ENCODE measurements at places on chromosomes 11 and 22. TPM values are rescaled to one million over a fixed set of nuclear protein-coding genes. Genes with fewer than 3 reads are reported as not detected.

- peak overlapping the region; percentile 78 for H3K4me3 ChIP-seq
- no peaks in the 10 kb centered on the region for H3K36me3 ChIP-seq
- DNase-seq = no peak
- H3K4me1 ChIP-seq = peaks cover 9% of the 10 kb centered on the region
These were observed 704.3 kb downstream of the DLG2 start for GRCh38 chr11:84922836-84923235.

- no peaks in the 10 kb centered on the region for H3K27me3 ChIP-seq
- DNase-seq = peak; percentile 8
- no peaks in the 10 kb centered on the region for H3K36me3 ChIP-seq
- H3K27ac ChIP-seq = no peak overlapping the region
- H3K4me1 ChIP-seq = peaks cover 6% of the 10 kb centered on the region
These were observed 68.2 kb upstream of the B3GAT1 start for GRCh38 chr11:134480136-134480712.

- H3K27me3 ChIP-seq = no peaks in the 10 kb centered on the region
- no peak overlapping the region for H3K27ac ChIP-seq
- no peak for DNase-seq
- peaks cover 6% of the 10 kb centered on the region for H3K36me3 ChIP-seq
- no peaks in the 10 kb centered on the region for H3K4me1 ChIP-seq
These were observed 46.8 kb downstream of the BBOX1 start for GRCh38 chr11:27087432-27087831.

APLNR gene
- total RNA-seq = 0.39 TPM

DNA sequence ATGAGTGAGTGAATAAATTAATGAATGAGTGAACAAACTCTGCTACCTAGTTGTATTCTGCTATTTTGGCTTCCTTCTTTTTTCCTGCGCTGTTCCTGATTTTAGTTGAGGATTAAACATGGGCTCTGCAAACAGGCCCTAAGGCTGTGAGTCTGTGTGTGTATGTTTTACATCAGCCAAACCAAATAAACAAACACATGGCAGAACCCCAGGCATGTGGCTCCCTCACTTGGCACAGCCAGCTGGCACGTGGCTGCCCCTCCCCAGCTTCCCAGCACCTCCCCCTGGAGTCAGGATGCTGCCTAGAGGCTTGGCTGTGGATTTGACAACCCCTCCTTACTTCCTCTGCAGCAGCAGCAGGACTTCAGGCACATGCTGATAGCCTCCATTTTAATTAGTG, 593.2 kb downstream of the INSC start:
- no peak overlapping the region for H3K27ac ChIP-seq
- no peaks in the 10 kb centered on the region for H3K27me3 ChIP-seq

- no peaks in the 10 kb centered on the region for H3K27me3 ChIP-seq
- H3K4me1 ChIP-seq = no peaks in the 10 kb centered on the region
- no peak overlapping the region for H3K4me3 ChIP-seq
- peaks cover 50% of the 10 kb centered on the region for H3K36me3 ChIP-seq
- no peak for DNase-seq
These were observed 20.5 kb downstream of the ZNF280B start for GRCh38 chr22:22487869-22488597.

DNA sequence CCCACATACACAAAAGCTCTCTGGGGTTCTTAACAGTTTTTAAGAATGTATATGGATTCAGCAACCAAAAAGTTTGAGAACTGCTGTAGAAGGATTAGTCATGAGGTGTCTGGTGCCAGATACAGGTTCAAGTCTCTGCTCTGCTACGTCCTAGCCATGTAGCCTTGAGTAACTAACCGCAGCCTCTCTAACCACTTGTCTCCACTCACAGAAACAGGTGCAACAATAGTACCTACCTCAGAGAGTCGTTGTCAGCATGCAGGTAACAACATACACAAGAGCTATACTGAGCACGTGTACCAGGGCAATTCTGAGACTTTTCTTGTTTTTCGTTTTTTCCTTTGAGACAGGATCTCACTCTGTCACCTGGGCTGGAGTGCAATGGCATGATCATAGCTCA, 26.9 kb downstream of the CBX7 start:
- H3K27ac ChIP-seq = no peak overlapping the region
- DNase-seq = no peak
- H3K27me3 ChIP-seq = no peaks in the 10 kb centered on the region
- H3K4me1 ChIP-seq = no peaks in the 10 kb centered on the region
- no peaks in the 10 kb centered on the region for H3K36me3 ChIP-seq

- H3K4me1 ChIP-seq = no peaks in the 10 kb centered on the region
- H3K27ac ChIP-seq = no peak overlapping the region
- H3K4me3 ChIP-seq = peak overlapping the region; percentile 16
- H3K27me3 ChIP-seq = no peaks in the 10 kb centered on the region
- H3K36me3 ChIP-seq = no peaks in the 10 kb centered on the region
These were observed 31.6 kb upstream of the MYH9 start for GRCh38 chr22:36419177-36419911.

DNA sequence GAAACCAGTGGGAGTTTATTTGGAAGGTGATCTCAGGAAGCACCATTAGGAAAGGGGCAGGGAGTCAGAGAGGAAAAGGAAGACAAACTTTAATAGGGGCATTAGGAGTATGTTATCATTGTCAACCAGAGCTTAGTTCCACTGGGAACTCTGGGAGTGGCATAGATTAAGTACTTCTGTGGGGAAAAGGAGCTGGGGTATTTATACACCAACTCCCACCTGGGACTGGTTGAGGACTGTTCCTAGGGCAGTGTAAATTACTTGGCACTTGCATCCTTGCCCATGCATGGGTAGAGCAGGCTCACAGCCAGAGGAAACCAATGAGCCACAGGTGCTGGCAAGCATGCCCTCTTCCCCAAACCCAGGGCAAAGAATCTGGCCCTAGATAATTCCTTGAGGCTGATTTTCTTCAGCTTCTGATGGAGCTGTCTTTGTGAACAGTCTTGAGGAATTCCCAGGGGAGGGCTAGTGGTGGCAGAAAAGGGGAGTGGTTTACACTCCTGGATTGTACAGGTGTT, 541.2 kb downstream of the MIAT start:
- H3K4me3 ChIP-seq = no peak overlapping the region
- no peaks in the 10 kb centered on the region for H3K4me1 ChIP-seq
- no peaks in the 10 kb centered on the region for H3K27me3 ChIP-seq

DNA sequence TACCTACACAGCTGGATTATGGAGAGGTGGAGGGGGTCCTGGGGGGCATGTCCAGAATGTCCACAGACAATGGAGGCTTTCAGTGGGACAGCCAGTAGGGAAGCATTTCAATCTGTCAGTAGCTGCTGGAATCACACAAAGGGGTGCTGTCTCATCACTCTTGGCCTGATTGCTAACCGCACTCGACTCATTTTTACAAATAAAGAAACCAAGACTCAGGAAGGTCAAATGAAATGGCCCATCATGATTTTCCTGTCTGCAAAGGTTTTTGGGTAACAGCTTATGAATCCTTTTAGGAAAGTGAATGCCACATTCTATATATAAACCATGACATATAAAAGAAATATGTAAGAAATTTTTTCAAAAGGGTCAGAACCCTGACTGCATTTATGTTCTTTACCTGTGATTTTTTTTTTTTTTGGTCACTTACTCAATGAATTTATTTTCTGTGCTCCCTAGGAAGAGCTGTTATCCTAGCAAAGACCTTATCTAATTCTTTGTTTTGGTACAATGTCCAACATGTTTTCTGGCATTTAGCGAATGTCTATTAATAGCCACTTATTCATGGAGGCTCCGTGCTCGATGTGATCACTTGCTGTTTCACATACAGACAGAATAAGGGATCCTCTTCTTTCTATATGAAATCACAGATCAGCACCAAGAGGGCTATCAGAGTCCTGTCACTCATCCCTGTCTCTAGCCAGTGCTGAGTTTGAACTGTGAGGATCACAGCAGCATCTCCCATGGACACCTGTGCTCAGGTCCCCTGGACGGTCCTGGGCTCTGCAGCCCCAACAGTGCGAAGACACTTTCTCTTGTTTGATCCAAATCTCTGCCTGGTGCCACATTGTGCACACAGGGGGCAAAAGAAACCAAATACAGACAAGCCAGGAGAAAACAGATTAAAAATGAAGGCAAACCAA, 979.7 kb downstream of the NTM start:
- H3K36me3 ChIP-seq = no peaks in the 10 kb centered on the region
- H3K4me3 ChIP-seq = no peak overlapping the region
- H3K27me3 ChIP-seq = no peaks in the 10 kb centered on the region
- no peaks in the 10 kb centered on the region for H3K4me1 ChIP-seq

CAPN5 gene
- total RNA-seq = 16.7 TPM

DNA sequence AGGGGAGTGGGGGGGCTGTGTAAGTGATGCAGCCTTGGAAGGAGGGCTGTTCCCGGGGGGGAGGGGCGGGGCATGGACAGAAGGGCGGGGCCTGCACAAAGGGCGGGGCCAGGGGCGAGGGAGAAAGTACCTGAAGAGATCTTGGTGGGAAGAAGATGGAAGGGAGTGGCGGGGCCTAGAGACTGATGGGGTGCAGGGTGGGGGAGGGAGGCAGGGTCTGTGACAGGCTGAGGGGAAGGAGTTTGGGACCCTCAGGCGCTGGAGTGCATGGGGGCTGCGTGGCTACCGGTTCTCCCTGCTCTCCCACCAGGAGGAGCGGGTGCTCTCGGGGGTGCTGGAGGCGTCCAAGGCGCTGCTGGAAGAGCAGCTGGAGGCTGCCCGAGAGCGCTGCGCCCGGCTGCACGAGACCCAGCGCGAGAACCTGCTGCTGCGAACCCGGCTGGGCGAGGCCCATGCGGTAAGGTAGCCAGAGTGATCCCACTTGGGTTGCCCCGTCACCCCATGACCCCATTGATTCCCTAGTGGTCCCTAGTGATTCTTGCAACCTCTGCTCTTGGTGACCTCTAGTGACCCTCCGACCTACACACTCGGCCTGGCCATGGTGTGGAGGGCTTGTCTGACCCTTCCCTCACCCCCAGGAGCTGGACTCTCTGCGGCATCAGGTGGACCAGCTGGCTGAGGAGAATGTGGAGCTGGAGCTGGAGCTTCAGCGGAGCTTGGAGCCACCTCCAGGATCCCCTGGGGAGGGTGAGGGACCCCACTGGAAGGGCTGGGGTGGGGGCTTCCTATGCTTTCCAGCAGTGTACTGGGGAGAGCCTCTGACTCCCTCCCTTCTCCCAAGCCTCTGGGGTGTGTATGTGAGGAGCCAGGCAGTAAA, 3.1 kb downstream of the CCDC88B start:
- peak; percentile 64 for DNase-seq
- peak overlapping the region; percentile 84 for H3K4me3 ChIP-seq
- H3K27ac ChIP-seq = no peak overlapping the region
- no peaks in the 10 kb centered on the region for H3K27me3 ChIP-seq

LARGE2 gene
- 108 TPM for total RNA-seq

DNA sequence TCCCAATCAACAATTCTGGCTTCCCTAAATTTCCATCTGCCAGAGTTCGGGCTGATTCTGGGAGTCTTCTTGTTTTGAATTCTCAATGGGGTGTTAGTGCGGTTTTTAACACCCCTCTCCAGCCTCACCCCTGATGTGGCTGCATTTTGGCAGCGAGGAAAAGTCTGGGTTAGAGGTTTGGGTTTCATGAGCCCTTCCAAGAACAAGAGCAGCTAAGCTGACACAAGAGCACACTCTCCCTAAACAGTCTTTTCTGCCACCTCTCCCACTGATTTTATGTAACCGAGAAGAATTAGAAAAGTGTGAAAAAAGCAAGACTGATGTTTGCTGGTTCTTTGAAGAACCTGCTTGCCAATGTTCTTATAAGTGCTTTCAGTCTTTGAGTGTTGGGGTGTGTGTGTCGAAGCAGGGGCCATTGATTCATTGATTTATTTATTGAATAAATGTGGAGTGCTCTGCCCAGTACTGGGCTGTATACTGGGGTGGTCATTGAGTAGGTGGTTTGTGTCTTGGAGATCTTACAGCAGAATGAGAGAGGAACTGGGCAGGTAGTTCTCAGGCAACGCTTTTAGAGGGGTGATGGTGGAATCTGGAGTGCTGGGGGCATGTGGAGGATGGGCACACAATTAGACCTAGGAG, 101.5 kb downstream of the TRAF6 start:
- H3K27ac ChIP-seq = no peak overlapping the region
- no peaks in the 10 kb centered on the region for H3K4me1 ChIP-seq
- no peak overlapping the region for H3K4me3 ChIP-seq
- H3K27me3 ChIP-seq = no peaks in the 10 kb centered on the region
- H3K36me3 ChIP-seq = peaks cover 3% of the 10 kb centered on the region

GRCh38 chr11:12193515-12194336, 83.3 kb downstream of the MICAL2 start:
- H3K4me1 ChIP-seq = no peaks in the 10 kb centered on the region
- DNase-seq = no peak
- H3K36me3 ChIP-seq = no peaks in the 10 kb centered on the region
- no peaks in the 10 kb centered on the region for H3K27me3 ChIP-seq
